CD8-positive, alpha-beta memory T cell (primary cell): ENCODE measurements at places on chromosomes 2 and 18. TPM values are rescaled to one million over a fixed set of nuclear protein-coding genes. Genes with fewer than 3 reads are reported as not detected.

DNA sequence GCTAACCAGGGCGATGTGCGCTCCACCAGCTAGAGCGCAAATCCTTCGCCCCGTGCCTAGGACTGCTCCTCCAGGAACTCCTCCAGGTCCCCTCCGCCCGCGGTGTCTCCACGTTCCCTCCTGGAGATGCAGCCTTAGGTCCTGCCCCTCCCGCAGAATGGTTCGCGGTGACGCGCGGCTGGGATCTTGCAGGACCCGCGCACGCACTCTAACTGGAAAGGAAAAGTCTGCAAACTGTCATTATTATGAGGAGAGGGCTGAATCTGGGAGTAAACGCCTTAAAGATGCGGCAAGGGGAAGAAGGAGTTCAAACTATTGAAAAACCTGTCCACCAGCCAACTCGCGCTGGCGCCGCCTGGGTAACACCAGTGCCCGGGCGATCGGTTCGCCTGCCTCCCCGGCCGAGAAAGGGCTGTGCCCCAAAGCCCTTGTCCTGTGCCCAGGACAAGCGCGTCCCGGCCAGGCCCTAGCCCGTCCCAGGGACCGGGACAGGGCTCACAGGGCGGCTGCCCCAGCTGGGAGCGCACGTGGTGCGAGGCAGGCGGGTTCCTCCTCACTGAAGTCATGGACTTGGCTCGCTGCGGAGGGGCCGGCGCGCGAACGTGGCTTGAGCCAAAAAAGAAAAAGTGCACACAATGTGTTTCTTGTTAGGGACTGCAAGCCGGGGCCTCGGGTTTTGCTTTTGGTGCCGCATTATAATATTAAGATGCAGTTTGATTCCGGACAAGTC lies 5.5 kb upstream of the ID2 start:
- no peak for DNase-seq

DNA sequence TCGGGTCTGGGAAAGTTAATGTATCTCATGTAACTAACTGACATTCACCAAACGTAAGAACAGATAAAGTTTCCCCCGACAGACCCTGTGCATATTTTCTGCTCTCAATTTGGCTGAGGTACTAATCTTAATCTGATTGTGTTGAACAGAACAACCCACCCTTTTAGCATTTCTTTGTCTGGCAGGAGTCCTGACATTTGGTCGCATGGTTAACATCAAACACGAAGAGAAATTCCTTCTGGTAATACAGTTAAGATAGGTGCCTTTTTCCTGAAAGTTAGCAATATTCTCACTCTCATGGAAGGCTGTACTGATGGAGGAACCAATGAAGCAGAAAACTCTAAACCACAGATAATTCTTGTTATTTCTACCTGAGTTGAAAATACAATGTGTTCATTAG lies 520.8 kb downstream of the PARD3B start:
- DNase-seq, result no peak

GRCh38 chr18:4438938-4439337 lies 16.2 kb downstream of the DLGAP1 start:
- no peak for DNase-seq

GRCh38 chr2:217972490-217972889 lies 30.3 kb downstream of the TNS1 start:
- no peak for DNase-seq

GRCh38 chr2:217062768-217063167 lies 202.9 kb upstream of the TNP1 start:
- no peak for DNase-seq

GRCh38 chr2:21819454-21819853 lies 695.7 kb downstream of the TDRD15 start:
- no peak for DNase-seq

- DNase-seq, result no peak
Measured at GRCh38 chr2:41924024-41924423, 123.8 kb upstream of the PKDCC start.

The FBXO36 gene
- 0.95 TPM for total RNA-seq

DNA sequence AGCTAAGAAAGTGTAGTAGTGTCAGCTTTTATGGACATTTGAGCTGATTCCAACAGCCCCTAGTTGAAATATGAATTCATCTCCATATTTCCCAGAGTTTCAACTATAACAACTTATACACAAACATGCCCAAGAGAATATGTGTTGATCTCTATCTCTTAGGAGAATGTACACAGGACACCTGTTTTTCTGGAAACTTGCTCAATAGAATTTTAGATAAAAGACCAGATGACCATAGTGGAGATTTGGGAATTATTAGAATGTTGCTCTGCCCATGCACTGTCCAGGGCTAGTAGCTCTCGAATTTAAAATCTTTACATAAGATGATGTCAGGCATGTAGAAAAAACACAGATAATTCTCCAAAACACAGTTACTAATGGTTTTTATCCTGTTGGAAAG lies 162.3 kb upstream of the VRK2 start:
- DNase-seq, result no peak

DNA sequence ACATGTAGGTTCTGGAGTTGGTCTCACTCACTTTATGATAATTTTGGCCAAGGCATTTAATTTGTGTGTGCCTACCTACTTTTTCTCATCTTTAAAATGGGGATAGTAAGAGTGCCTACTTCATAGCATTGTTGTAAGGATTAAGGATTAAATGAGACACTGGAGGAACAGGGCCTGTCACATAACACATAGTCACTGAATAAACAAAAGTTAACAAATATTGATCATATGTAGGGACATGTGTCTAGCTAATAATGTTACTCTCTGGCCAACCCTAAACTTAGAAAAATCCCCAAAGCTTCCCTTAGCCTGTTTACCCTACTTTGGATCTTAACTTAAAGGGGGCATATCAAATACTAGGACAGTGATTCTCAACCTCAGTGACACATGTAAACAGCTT lies 169.9 kb downstream of the MYO1B start:
- DNase-seq, result no peak

DNA sequence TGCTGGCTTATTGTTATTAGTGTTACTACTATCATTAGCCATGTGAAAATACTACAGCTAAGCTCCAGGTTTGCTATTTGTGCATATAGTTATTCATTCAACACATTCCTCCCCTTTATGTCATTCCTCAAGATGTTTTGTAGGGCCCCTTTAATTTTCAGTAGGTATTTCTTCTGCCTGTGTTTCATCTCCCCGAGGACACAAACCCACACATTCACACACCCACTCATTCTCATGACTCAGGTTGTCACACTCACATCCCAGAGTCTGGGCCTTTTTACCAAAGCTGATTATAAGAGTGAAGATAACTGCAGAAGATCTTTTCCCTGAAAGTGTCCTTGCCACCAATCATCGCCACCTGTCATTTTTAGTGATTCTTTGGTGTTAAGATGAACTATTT lies 68.6 kb upstream of the SPOPL start:
- DNase-seq, result no peak

The AGFG1 gene
- total RNA-seq, result 141 TPM

The WIPF1 gene
- 326 TPM for total RNA-seq

The POTEC gene
- not detected for total RNA-seq

DNA sequence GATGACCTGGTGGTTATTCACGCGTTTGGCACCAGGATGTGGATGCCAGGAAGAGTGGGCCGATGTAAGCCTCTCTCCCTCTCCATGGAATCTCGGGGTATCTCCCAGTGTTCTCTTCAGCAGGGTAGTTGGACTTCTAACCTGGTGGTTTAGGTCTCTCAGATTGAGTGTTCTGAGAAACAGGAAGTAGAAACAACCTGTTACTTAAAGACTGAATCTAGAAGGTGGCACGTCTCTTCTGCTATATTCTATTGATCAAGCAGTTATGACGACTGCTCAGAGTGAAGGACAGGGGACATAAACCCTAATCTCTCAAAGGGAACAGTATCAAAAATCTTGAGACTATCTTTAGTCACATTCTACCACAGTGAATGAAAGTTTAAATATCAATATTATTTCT lies 918.7 kb upstream of the PIK3C3 start:
- no peak for DNase-seq

- no peak for DNase-seq
Measured at GRCh38 chr2:88865801-88866371, 174.4 kb downstream of the RPIA start.

The DSG2 gene
- total RNA-seq, result 0.07 TPM

GRCh38 chr2:85154048-85154753 lies 21.0 kb downstream of the TCF7L1 start:
- no peak for DNase-seq

DNA sequence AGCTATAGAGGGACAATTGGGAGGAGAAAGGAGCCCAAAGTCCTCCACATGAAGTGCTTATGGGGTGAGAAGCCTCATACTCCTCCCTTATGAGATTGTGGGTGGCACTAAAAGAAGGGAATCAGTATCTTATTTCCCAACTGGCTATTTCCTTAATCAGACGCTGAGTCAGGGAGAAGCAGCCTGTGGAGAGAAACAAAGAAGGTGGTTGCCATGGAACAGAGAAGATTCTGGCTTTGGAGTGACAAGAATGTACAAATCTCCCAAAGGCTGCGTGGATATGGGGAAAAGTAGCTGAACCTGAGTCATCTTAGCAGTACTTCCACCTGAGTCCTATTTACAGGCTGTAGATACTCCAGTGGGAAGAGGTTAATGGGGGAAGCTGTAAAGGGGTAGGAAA lies 115.8 kb upstream of the CWC22 start:
- no peak for DNase-seq

The PIGN gene
- 23.2 TPM for total RNA-seq

The MBP gene
- total RNA-seq, result 59.5 TPM

- no peak for DNase-seq
Measured at GRCh38 chr18:6737833-6738232, 8.3 kb downstream of the ARHGAP28 start.
